ENCODE measurements at places on chromosomes 13 and 19.

- no peak for DNase-seq
These were observed 5.0 kb downstream of the EBI3 start for GRCh38 chr19:4234142-4234861.

DNA sequence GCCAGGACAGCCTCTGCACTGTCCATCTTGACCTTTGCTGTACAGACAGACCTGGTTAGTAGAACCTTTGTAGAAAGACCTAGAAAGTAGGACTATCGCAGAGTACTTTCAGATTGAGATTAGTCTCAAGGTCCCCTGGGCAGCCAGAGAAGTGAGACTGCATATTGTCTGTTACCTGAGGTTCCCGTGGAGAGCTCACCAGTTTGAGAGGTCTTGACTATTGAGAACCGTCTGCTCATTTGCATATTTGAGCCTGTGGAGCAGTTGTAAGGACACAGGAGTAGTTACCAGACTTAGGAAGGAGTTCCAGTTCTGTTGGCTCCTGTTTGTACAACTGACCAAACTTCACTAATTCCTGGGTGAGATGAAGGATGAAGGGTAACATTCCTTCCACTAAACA is 66.2 kb downstream of the SPATA13 start:
- no peak for DNase-seq

DNA sequence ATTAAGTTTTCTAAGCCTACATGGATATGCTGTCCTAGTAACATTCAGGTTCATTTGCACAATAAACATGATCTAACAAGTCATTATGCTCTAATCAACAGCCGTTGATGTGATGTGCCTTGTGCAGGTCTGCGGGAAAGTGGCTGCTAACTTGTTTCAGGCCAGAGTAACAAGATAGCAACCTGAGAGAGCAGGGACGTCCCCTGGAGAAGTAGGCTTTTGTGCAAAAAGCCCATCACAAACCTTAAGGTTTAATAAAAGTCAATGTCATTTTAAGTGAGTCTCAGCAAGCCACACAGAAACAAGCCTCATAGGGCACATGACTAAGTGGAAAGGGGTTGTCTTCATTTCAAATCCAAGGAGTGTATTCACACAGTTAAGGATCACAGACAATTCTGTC is 17.6 kb downstream of the FOXO1 start:
- no peak for DNase-seq

DNA sequence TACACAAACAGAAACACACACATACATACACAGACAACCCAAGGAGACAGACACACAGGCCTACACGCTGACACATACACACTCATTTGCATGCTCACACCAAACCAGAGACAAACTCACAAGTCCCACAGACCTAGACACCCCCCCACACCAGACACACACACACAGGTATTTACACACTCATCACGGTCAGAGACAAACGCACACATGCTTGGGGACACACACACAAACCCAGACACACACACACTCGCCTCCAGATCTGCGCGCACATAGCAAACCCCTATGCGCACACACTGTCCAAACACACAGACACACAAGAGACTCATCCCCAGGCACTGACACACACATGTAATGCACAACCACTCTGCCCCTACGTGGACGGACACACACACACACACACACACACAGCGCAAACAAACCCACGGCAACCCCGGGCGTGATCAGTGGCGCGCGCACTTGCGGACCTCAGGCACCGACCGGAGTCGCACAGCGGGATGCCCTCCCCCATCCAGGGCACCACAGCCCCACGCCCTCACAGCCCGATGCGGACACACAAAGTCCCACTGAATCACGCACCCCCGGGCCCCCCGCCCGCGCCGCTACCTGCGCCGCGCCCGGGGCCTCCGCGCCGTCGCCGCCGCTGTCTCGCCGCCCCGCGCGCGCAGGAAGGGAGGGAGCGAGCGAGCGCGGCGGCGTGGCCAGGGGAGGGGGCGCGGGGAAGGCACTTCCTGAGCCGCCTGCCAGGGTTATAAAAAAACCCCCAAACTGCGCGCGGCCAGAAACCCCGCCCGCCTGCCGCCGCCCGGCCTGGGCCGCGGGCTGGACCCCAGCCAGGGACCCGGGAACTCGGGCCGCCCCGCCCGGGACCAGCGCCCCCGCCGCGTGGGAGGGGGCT is at the start of gene ADAMTS10:
Gene ADAMTS10 (minus strand): TSS at position 675 of the 895 bp plus-strand sequence. CDS start 5,005 bp downstream, outside the sequence.
- no peak for DNase-seq

GRCh38 chr13:38657191-38657590 is 29.7 kb upstream of the FREM2 start:
- no peak for DNase-seq

- DNase-seq, result no peak
These were observed 16.3 kb downstream of the KBTBD7 start for GRCh38 chr13:41178040-41178439.

GRCh38 chr13:31903111-31903815 is 128.3 kb upstream of the FRY start:
- no peak for DNase-seq

DNA sequence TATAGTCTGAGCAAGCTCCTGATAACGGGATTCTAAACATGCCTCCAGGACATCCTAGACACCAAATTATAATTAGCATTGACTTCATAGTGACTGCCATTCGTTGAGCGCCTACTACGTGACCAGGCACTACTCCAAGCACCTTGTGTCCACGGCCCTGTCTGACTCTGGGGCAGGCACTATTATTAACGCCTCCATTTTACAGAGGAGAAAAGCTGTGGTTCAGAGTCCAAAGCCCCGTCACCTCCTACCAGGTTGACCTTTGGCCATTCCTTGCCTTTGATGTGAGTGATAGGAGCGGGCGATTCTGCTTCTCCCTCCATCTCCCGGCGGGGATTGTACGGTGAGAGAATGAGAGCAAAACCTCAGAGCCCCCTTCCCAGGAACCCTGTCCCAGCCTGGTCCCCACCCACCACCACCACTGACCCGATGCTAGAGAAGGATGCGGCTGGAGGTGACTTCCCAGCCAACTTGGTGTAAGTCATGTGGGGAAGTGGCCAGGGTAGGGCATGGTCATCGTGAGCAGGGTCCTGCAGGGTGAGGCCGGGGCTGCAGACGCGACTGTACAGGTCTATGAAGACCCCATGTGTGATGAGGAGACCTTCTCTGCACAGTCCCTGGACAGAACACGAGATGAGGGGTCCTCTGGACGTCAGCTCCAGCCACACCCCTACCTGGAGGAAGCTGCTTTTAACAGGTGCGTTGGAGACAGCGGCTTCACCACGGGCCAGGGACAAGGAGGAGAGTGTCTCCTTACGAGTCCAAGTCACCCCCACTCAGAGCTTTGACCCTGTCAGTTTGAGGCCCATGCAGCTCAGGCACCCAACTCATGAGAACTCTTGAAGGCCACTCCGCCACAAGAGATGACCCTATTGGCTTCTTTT is at the start of gene IGSF23:
Gene IGSF23 (plus strand): TSS at position 269 of the 884 bp plus-strand sequence. CDS start 83 bp downstream, at position 352.
- DNase-seq, result no peak

DNA sequence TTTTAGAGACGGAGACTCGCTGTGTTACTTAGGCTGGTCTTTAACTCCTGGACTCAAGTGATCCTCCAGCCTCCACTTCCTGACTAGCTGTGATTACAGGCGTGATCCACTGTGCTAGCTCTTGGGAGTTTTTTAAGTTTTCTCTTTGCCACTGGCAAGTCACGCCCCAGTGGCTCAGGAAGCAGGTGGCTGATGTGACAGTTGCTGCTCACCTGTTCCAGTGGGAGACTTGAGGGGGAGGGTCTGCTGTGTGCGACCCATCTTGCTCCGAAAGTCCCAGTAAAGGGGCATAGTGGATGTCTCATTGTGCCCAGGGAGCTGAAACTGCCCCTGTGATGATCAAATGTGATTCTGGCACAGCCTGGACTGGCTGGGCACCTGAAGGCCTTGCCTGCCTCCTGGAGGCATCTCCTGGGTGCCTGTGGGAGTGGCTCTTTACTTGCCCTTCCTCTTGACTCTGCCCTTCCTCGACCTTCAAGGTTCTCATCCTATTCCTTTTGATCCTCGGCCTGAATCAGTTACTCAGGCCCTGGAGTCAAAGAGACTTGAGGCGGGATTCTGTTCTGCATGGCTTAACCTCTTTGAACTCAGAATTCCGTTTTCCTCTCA is 7.8 kb downstream of the SMARCA4 start:
- DNase-seq, result no peak

DNA sequence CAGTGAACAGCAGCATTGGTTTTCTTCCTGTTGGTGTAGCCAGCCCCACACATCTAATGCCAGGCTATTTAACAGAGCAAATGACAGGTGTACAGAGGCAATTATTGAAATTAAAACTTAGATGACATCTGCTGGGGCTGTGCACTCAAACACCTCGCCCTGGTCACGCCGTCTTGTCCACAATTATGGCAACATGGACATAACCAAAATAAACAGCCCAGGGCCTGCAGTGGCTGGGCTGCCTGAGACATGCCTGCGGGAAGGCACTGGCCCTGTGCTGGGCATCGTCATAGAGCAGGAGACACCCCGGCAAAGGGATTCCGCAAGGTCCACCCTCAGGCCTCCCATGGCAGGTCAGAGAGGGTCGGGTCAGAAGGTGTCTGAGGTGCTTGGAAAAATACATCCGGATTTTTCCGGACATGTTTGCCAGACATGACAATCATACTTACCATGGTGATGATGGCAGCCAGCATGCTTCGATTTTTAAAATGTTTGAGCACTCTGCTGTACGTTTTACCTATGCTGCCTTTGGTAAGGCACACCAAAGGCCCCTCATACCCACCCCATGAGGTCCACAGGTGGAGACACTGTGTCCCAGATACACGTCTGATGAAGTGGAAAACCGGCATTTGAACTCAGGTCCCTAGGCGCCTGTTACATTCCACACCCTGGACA is 47.8 kb downstream of the TSHZ3 start:
- DNase-seq, result no peak

GRCh38 chr13:51817717-51818116 is 13.8 kb upstream of the DHRS12 start:
- no peak for DNase-seq

- no peak for DNase-seq
These were observed 15.2 kb downstream of the BCAT2 start for GRCh38 chr19:48795685-48796070.

DNA sequence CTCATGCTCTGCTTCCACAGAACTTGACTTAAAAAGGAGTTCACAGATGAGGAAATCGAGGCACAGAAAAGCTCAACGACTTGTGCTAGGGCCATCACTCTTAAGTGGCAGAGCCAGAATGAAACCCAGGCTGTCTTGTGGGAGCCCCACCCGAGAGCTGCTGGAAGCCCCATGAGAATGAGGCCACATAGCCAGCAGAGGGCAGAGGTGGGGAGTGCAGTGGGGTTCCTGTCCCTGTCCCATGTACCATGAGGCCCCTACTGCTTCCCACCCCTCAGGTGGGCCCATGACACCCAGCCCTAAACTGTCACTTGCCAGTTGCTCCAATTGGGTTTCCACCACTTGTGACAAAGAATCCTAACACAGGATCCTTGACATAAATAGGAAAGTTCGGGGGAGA is 175.9 kb downstream of the IRS2 start:
- DNase-seq, result peak; percentile 11

DNA sequence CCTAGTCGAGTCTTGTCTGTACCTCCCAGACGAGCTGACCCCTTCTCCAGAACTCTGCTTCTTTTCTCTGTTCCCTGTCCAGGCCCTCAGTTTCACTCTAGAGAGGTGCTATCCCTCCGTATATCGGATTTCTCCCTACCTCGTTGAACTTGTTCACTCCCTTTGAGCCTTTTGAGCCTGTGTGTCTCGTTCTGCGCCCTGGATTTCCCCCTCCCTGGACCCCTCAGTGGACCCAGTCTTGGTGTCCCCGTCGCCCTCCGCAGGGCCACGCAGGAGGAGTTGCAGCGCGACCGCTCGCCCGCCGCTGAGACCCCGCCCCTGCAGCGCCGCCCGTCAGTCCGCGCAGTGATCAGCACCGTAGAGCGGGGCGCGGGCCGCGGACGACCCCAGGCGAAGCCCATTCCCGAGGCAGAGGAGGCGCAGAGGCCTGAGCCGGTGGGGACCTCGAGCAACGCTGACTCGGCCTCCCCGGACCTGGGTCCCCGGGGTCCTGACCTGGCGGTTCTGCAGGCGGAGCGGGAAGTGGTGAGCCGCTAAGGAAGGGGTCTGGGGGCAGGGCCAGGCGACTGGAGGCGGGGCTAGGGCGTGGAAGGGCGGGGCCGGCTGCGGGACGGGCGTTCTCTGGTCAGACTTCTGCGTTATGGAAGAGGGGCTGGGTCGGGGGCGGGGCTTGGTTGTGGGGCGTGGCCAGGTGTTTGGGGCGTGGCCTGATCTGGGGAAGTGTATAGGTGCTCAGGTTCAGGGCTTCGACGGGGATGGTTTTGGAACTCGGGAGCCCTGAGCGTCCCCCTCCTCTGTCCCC is 5.5 kb downstream of the EPS8L1 start:
- DNase-seq, result peak; percentile 34

DNA sequence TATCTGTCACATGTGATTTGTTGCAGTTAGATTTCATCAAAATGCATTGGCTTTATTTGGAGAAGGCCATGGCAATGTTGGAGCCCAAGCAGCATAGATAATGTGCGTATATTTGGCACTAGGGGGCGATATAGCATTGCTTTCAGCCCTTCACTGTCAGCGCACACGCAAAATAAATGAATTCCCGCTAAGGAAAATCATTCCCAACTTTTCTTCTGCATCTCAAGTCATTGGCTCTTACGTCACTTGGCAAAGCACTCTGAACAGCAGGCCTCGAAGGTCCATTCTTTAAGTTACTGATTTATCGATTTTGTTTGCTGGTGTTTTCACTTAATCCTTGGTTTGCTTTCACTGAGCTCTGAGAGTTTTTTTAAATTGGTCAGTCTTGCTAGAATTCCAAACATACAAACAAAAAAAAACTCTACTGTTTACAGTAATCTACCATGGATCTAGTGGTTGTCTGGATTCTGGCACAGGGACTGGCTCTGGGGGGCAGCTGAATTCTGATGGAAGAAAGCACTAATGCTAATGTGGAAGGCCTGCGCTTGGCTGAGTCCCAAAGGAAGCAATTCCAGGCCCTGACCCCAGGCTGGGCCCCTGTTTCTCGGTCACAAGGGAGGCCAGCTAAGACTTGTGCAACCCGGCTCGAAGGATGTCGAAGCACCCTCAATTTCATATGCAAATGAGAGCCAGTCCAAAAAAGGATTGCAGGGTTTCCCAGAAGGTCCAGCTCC is 97.7 kb upstream of the IPO5 start:
- DNase-seq, result peak; percentile 74

Data from SK-N-DZ (cell line).